ENCODE measurements at places on chromosomes 6 and 20.
A peak's percentile ranks its signal among the peaks of the same experiment; 100 is the strongest.

GRCh38 chr6:146050168-146050567 lies 21.3 kb downstream of the GRM1 start:
- no peak for DNase-seq

DNA sequence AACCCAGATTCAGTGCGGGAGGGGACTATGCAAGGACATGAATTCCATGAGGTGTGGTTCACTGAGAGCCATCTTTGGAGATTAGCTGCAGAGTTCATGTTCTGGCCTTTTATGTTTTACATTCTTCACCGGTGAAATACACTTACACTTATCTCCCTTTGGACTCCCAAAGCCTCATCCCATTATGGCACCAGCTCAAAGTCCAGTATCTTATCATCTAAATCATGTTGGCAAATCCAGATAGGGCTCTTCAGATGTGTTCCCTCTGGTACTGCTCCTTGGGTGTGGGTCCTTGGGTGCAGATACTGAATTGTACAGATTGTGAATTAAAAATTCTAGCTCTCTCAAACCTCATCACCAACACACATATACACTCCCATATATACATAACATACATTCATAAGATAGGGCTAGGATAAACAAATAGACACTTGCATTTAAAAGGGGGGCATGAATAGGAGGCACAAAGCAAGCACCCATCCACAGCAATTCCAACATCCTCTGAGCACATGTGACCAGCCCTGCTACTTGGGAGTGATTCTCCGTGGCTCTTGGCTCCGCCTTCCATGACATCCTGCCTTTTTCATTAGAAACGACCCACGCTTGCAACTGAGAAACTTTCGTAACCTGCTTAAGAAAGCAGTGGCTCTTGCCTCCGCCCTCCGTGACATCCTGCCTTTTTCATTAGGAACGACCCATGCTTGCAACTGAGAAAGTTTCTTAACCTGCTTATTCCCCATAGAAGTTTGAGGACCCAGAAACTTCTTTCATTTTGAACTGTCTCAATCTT lies 53.6 kb upstream of the LRRC1 start:
- DNase-seq: no peak

DNA sequence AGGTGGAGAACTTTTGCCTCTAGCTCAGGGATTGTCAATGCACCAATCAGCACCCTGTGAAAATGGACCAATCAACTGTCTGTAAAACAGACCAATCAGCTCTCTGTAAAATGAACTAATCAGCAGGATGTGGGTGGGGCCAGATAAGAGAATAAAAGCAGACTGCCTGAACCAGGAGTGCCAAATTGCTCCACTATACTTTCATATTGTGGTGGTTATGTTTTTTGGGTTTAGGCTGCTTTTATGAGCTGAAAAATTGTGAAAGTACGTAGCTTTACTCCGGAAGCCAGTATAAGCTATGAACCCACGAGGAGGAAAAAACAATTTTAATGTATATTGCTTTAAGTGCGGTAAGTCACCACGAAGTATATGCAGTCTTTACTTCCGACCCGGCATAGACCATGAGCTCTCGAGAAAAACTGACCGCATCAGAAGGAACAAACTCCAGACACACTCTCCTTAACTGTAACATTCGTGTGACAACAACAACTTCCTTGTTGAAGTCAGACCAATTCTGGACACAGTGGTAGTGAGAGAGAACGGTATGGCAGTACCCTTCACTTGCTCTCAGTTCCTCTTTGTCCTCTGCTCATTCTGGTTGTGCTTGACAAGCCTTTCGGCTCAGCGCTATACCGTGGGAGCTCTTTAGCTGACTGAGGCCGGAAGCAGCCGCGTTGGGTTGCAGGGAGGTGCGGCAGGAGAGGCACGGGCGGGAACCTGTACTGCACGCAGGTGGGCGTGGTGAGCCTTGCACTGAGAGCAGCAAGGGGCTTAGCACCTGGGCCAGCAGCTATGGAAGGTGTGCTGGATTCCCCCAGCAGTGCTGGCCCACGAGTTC lies 81.9 kb upstream of the E2F3 start:
- peak; percentile 85 for DNase-seq

DNA sequence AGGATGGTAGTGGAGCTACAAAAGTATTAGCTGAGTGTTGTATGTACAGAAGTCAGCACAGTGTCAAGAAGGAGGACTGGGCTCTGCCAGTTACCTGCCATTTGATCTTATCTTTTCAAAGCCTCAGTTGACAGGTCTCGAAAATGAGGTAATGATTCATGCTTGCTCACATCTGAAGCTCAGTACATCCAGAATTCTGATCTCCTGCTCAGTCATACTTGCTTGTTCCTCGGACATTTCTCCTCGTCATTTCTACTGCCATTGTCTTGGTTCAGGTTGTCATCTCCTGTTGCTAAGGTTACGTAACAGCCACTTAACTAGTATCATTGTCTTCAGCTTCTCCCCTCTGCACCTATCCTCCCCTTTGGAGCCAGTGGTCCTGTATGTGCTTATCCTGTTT lies 89.5 kb downstream of the SLX4IP start:
- DNase-seq: no peak

GRCh38 chr20:278181-278580 lies 12.4 kb downstream of the C20orf96 start:
- DNase-seq: no peak

DNA sequence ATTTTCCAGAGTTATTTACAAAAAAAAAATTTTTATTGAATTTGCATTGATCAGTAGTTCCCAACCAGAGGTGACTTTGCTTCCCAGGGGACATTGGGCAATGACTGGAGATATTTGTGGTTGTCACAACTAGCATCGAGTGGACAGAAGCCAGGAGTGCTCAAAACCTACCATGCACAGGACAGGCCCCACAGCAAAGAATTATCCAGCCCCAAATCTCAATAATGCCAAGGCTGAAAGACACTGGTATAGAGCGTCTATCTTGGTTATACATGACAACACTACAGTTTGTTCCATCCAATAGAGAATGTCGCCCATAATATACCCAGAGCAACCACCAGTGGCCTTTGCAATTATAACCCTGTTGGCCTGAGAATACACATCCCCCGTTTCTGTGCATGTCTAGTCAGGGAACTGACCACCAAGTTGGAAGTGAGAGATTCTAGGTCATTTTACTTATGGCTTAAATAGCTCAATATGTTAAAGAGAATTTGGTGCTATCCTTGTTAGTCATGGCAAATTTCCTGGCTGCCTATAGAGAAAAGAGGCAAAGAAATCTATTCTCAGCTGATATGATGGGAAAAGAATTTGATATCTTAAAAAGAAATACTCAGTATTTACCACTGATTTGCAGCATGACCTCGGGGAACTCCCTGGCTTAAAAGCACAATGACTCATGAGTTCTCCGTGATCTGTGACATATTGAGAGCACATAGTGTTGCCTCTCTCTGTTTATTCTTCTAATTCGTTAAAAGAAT lies 76.0 kb upstream of the ADTRP start:
- no peak for DNase-seq

DNA sequence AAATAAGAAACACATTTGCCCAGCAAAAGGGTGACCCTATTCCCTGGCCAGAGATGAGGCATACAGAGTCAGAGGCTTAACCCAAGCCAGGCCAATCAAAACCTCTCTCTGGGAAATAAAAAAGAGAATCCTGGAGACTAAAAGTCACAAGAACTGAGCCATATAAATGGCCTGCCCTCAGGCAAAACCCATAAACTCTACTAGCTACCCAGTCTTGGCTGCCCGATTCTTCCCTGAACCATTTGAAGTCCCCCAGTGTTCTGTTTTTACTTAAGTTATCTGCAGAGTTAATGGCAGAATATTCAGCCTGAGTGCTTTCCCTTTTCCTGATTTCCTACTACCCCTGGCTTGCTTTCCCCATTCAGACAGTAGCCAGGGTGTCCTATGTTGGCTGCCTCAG lies 13.9 kb downstream of the KCNK15 start:
- DNase-seq: no peak

DNA sequence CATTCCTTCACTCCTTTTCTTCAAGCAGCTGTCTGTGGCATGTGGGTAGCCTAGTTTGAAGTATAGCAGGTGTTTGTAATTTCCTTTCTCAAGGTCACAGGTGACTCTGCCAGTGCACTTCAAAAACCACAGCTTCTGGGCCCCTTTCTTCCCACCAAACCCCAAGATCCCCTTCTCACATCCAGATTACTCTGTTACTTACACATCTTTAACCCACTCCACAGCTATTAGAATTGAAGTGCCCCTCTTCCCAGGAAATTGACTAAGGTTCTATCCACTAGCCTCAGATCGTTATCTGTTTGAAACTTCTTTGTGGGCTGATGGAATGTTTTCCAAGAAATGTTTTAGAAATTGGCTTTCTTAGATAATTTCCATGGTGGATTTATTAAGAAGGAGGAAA lies 150.8 kb downstream of the AHI1 start:
- DNase-seq: no peak

- peak; percentile 8 for DNase-seq
Observed at GRCh38 chr6:87483929-87484328, 11.2 kb downstream of the SLC35A1 start.

DNA sequence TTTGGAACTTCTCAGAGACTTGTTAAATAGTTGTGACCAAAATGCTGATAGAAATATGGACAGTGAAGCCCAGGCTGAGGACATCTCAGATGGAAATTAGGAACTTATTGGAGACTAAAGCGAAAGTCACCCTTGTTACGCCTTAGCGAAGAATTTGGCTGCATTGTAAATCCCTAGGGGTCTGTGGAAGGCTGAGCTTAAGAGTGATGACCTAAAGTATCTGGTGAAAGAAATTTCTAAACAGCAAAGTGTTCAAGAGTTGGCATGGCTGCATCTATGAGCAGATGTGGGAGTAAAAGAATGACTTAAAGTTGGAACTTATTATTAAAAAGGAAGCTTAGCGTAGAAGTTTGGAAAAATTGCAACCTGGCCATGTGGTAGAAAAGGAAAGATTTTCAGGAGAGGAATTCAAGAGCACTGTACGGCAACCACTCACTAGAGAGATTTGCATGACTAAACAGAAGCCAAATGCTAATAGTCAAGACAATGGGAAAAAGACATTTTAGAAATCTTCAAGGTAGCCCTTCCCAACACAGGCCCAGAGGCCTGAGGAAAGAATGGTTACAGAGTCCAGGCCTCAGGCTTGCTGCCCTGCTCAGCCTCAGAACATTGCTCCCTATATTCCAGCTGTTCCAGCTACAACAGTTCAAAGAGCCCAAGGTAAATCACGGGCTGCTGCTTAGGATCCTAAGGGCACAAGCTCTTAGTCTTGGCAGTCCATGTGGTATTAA lies 61.6 kb upstream of the TNFRSF21 start:
- no peak for DNase-seq

DNA sequence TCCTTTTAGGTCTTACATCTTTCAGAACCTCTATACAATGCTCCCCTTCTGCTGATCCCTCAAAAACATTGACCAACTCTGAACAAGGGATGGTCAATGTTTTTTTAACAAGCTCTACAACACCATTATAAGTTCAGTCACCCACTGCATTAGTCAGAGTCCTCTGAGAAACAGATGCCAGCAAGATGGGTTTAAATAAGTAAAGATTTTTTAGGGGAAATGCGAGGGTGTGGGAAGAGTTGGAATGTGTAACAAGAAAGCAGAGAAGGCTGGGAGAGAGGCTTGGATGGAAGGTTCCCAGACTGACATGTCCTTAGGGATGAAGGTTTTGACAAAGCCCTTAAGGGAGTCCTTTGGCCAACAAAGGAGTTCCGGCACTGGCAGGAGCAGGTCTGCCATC lies 478.3 kb downstream of the FRK start:
- no peak for DNase-seq

- DNase-seq: no peak
Observed at GRCh38 chr6:167832497-167833395, 6.0 kb downstream of the AFDN start.

- no peak for DNase-seq
Observed at GRCh38 chr6:13285705-13286104, 42.6 kb downstream of the TBC1D7 start.

GRCh38 chr20:50431066-50431450 lies 79.1 kb upstream of the PTPN1 start:
- DNase-seq: no peak

GRCh38 chr6:138692978-138693909 lies 80.3 kb upstream of the CCDC28A start:
- DNase-seq: peak; percentile 34

GRCh38 chr6:27532820-27533538 lies 60.1 kb upstream of the ZNF184 start:
- no peak for DNase-seq

DNA sequence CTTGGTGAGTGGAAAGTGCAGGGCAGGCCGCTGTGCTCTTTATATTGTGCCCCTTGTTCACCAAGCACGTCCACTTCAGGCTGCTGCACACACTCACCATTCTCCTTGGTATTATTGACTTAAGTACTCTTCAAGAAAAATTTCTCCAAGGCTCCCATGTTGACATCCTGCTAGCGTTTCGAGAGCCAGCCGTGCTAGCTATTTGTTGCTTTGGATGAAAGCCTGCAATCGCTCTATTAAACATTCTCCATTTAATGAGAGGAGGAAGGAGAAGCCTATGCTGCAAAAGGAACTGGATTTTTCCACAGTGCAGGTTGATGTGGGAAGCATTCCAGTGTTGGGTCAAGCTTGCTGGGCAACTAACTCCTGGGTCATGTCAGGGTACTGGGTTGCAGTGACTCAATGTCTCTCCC lies 113.5 kb downstream of the CD83 start:
- DNase-seq: no peak

- no peak for DNase-seq
Observed at GRCh38 chr6:111997853-111998208, 56.1 kb upstream of the CCN6 start.

GRCh38 chr6:138654715-138655634 lies 118.6 kb upstream of the CCDC28A start:
- no peak for DNase-seq

DNA sequence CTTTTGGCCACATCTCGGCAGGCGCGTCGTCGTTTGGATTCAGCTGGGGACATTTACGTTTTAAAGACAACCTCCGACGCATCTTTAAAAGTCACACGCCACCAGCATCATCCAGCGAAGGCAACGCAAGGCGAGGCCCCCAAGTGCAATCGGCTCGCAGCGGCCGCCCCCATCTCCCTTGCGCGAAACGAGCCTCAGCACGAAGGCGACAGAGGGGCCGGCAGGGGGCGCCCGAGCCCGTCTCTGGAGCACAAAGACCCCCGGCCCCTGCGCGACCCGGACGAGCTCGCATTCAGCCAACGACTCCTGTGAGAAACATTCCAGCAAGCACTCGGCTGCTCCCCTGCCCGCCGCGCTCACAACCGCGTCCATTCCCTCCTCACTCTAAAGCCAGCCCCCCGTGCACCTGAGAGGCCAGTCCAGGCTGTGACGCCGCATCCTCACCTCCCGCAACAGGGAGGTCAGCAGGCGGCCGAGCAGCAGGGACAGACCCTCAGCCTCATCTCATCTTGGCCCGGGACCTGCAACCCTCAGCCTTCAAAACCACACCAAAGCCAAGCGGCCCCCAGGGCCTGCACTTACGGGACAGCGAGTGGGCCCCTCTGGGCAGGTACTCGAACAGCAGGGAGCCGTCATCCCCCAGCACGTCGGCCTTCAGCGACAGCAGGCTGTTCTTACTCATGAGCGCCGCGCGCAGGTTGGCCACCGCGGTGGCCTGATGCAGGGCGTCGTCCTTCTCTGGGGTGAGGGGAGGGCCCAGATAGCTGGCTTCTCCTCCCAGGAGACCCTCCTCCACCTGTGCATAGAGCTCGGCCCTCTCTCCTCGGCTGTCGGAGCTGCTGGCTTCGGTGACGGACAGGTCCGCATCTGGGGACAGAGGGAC lies 35.8 kb downstream of the SLC2A4RG start:
- DNase-seq: peak; percentile 11
